ENCODE measurements at places on chromosomes 7 and 10.

DNA sequence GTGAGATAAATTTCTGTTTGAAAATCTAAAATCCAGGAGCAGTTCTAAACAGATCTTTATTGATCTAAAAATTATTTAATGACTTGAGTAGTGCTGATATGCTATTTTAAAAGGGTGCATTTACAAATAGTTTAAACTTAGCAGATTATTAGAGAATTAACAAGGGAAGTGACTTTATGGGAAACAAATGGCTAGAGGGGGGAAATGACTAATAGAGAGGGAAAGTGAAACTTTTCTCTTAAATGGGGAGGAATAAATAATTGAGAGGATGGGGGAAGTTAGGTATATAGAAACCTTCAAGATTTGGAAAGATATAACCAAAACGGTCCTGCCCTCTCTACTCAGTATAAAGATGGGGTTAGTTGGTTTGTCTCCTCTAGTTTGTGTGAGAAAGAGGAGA lies 90.1 kb upstream of the ARMC3 start:
- no peak for DNase-seq

DNA sequence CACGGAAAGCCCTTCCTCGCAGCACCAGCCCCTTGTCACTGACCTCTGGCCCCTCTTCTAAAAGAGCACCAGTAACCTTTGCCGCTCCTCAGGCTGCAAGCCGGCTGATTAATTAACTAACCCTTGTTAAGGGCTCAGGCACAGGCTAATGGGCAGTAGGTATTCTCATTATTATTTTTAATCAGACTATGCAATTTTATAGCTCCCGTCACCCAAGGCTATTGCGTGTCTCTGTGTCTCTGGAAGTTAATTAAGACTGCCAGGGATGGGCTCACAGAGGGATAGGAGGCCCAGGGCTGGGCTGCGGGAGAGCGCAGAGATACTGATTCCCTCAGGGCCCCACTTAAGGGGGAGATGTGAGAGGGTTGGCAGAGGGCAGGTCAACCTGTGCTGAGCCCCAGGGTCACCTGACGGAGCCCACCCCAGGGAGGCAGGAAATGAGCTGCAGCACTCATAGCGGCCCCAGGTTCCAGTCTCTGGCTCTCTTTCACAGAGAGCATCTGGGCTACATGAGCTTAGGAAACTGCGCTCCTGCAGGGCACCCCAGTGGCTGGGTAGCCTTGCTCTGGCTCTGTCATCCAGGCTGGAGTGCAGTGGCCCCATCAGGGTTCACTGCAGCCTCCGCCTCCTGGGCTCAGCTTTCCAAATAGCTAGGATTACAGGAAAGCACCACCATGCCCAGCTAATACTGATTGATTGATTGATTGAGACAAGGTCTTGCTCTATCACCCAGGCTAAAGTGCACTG lies 92.2 kb upstream of the LRRC4 start:
- no peak for DNase-seq

- DNase-seq, result no peak
Observed at GRCh38 chr10:129936266-129936922, 27.7 kb downstream of the EBF3 start.

DNA sequence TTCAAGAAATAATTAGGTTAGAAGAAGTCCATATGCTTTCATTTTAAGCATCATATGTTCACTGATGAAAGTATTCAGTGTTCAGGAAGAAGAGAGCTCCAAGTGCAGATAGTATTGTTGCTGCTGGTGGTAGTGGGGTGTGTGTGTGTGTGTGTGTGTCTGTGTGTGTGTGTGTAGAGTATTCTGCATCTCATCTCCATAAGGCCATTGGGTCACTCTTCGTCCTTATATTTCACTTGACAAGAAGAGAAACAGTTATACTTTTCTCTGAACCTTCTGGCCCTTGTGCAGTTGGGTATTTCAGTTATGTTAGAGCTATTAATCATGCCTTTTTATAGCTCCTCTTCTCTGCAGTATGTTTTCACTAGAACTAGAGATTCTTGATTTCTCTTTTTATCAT lies 26.2 kb downstream of the ADAM22 start:
- no peak for DNase-seq

DNA sequence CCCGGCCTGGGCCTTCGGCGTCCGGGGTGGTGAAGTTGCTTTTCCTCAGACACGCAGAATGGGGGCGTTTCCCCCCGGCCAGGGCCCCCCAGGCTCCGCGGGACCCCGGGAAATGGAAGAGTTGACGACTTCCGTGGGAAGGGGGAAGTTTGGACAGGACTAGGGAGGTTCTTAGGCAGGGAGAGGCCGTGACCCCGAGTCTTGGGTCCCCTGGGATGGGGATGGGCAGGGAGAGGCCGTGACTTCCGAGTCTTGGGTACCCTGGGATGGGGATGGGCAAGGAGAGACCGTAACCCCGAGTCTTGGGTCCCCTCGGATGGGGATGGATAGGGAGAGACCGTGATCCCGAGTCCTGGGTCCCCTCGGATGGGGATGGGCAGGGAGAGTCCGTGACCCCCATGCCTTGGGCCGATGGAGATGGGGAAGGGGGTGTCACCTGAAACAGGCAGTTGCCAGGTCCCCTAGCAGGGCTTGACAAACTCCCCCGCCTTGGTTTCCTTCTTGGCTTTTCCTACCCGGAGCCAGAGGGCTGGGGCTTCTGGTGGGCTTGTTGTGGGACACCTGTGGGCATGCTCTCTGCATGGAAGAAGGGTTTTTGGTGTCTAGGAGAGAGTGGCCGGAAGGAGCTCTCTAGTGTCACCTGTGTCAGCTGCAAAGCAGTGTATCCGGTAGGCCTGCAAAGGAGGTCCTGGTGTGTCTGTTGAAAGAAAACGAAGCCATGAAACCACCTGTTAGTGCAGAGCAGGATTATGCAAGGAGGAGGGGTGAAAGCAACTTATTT lies 1.1 kb downstream of the TRRAP start:
- no peak for DNase-seq

DNA sequence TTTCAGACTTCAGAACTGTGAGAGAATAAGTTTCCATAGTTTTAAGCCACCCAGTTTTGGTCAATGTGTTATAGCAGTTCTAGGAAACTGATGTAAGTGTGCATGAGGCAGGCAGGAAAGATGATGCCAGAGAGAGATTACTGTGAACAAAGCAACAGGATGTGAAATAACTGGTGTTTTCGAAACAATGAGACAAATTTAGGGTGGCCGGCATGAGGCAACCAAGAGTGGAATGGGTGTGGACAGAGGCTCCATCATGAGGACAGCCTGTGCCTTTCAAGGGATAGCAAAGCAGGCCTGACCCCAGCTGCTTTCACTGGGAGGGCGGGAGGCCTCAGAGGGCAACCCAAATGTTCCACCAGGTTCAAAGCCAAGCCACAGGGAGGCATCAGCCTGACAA lies 67.3 kb upstream of the UCN3 start:
- no peak for DNase-seq

- DNase-seq, result no peak
Observed at GRCh38 chr7:26078437-26079336, 73.3 kb upstream of the NFE2L3 start.

- DNase-seq, result no peak
Observed at GRCh38 chr10:22599636-22600228, 114.6 kb downstream of the PIP4K2A start.
